ENCODE measurements at places on chromosomes 16 and 17. TPM values are rescaled to one million over a fixed set of nuclear protein-coding genes. Genes with fewer than 3 reads are reported as not detected.

HS3ST6 gene
- total RNA-seq = not detected

RGS11 gene
- 31.4 TPM for total RNA-seq

SCIMP gene
- total RNA-seq = 0.62 TPM

ARHGDIG gene
- 2.8 TPM for total RNA-seq

KIF1C gene
- 646 TPM for total RNA-seq

SLC6A2 gene
- total RNA-seq = not detected

C16orf74 gene
- 0.51 TPM for total RNA-seq

SAMD14 gene
- 4.4 TPM for total RNA-seq
